ENCODE measurements at places on chromosomes 11 and 22.
A peak's percentile ranks its signal among the peaks of the same experiment; 100 is the strongest.

DNA sequence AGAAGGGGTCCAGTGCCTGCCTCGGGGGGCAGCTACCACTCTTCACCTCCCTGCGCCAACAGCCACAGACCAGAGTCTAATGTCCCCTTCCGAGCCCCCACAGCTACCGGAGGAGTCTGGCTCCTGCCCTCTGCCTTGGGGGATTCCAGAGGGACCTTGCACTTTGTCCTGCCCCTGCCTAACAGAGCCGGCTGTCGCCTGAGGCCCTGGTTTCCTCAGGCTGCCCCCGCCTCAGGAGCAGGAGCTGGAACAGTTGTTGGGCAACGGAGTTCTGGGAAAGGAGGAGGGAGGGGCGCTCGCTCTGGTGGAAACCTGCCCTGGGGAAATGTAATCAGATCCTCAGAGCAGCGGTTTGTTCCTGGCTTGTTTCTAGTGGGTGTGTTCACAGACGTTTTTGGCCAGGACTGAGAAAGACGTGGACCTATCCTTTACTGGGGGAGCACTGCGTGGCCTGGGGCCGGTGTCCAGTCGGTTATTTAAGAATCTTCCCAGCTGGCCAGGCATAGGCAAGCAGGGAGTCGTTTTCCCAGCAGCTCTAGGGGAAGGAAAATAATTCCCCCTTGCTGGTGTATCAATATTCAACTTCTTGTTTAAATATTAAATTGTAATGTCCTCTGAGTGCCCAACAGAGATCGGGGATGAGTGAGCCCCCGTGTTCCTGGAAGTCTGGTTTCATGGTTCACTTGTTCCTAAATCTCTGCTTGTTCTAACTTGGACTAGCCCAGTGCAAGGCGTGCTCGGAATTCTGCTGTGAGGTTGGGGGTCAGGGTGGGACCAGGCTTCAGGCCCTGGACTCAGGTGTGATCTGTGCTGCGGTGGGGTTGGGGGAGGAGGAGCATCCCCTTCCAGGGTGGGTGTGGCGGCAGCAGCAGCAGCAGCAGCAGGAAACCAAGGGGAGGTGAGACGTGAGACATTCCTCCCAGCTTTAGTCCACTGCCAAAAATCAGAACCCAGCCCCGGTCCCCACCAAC is 32.1 kb downstream of the A4GALT start:
- peak; percentile 90 for DNase-seq

DNA sequence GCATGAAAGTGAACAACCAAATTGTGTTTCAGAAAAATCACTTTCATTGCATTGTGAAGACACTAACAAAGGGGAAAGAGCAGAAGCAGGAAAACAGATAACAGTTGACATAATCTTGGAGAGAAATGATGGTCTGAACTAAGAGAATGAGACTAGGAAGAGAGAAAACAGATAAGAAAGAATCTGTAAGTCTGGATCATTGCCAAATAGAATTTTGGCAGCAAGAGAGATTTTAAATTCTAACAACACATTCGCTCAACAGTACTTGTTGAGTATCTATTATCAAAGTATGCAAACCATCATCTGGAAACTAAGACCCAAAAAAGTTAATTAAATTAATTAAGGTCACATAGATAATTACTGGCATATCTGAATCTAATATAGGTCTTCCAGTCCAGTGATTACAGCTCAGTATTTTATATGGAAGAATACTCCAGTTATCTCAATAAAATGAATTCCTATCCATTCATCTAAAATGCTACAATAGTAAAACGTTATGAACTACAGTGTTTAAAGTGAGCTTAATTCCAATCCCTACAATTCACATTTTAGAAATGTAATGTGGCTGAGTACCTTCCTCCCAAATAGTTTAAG is 166.7 kb upstream of the FAT3 start:
- no peak for DNase-seq

DNA sequence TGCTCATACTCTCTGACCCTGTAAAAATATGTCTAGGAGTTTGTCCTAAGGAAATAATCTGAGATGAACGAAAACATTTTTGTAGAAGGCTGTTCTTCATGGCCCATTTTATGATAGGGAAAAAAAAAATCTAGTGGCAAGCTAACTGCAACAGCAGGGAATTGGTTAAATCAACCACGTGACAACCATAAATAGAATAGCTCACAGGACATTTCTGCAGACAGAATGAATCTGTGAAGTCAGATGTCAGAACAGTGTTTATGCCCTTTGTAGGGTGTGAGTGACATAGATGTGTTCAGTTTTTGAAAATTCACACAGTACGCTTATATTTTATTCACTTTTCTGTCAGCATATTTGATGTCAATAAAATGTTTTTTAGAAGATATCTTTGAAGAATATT is 16.1 kb downstream of the ARHGAP1 start:
- DNase-seq: no peak

- DNase-seq: no peak
Measured at GRCh38 chr22:22759371-22759770, 115.0 kb downstream of the GGTLC2 start.

DNA sequence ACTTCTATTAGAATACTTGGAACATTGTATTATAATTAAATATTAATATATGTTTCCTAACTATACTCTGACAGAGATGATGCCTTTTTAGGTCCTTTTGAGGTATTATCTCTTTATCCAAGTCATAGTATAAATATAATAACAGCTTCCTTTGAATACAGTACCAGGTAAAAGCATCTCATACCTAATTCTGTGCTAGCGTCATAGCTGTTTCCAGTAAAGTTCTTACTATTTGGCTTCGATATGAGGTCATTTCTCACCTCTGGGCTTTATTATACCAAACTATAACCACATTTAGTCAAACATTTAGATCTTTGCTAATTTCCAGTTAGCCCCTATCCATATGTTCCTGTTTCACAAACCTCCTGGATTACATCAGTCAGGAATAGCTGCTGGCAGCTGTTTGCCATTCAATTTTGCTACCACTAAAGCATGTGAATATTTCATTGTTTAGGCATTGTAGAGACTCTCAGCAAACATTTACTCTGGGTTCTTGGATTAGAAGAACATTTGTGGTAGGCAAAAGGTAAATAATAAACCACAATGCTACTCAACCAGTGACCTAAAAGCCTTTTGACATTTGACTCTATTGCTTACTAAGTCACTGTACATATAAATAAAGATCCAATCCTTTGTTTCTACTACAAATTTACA is 255.1 kb downstream of the TTC28 start:
- no peak for DNase-seq

DNA sequence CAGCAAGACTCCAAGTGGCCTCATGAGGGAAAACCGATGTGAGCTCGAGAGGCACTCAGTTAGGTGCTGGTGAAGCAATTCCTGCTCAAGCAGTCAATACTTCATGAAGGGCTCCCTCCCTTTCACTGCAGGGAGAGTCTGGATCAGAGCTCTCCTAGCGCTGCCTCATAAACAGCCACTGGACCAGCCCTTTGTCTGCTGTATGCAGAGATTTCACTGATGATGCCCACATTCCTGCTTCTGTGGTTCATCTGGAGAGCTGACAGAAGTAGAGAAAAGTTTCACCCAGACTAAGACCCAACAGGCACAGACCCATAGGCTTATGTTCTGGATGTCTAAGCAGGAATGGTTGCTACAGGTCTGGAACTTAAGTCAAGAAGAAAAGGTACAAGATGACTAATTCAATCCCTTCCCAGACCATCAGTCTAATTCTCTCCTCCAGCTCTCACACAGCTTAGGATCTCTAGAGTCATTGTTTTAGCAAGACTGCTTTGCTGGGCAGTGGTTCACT is 4.0 kb downstream of the UCP2 start:
- peak; percentile 8 for DNase-seq

- no peak for DNase-seq
Measured at GRCh38 chr11:94739331-94739730, 28.8 kb upstream of the AMOTL1 start.

- peak; percentile 48 for DNase-seq
Measured at GRCh38 chr11:19664886-19665548, 47.6 kb upstream of the NAV2 start.

DNA sequence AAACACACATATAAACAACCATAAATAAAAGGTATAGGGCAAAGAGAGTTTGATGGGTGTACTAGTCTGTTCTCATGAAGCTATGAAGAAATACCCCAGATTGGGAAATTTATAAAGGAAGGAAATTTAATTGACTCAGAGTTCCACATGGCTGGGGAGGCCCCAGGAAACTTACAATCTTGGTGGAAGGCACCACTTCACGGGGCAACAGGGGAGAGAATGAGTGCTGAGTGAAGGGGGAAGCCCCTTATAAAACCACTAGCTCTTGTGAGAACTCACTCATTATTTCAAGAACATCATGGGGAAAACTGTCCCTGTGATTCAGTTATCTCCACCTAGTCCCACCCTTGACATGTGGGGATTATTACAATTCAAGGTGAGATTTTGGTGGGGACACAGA is 385.9 kb upstream of the ANO5 start:
- DNase-seq: no peak

DNA sequence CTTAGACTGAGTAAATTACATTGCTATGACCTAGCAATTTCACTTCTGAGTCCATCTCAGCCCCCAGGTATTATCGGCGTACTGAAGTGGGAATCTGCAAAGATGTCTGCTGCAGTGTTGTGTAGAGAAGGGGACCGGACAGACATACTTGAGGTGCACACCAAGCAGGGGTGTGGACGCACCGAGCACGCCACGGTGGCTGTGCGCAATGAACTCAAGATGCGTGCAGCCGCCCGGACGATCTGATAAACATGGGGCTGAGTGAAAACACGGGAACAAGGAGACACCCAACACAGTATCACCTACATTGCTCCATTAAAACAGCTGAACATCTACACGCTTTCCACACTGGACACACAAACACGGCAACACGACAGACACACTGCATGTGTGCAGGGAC is 454.3 kb downstream of the OPCML start:
- DNase-seq: no peak

GRCh38 chr22:27883656-27884350 is 35.3 kb downstream of the PITPNB start:
- peak; percentile 37 for DNase-seq

GRCh38 chr11:124798991-124799347 is 1.2 kb downstream of the MSANTD2 start:
- DNase-seq: peak; percentile 49

DNA sequence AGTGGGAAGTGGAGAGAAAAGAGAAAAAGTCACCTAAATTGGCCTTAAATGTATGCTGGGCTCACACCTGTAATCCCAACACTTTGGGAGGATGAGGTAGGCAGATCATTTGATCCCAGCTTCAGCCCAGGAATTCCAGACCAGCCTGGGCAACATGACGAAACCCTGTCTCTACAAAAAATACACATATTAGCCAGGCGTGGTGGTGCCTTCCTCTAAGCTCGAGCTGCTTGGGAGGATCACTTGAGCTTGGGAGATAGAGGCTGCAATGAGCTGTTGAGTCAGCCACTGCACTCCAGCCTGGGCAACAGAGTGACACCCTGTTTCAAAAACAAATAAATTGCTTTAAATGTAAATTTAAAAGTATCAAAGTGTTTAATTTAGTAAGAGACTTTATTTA is 3.9 kb downstream of the CBL start:
- DNase-seq: peak; percentile 26

- DNase-seq: no peak
Measured at GRCh38 chr11:105767931-105768330, 158.1 kb downstream of the GRIA4 start.

DNA sequence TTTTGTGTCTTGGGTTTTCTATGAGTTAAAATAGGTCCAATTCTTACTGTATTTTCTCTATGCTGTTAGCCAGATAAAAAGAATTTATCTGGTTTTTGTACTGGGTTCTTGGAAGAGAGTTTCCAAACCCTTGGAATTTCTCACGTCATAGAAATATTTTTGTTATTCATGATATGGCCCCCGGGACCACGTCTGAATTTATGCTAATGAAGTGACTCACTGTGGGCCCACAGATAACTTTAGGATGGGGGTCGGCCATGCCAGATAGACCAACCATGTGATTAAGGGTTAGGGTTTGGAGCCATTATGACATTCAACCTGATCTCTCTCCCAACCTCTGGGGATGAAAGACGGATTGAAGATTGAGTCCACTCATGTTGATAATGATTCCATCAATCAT is 35.6 kb upstream of the DDI1 start:
- no peak for DNase-seq

GRCh38 chr11:126840201-126840886 is 160.2 kb downstream of the KIRREL3 start:
- no peak for DNase-seq

DNA sequence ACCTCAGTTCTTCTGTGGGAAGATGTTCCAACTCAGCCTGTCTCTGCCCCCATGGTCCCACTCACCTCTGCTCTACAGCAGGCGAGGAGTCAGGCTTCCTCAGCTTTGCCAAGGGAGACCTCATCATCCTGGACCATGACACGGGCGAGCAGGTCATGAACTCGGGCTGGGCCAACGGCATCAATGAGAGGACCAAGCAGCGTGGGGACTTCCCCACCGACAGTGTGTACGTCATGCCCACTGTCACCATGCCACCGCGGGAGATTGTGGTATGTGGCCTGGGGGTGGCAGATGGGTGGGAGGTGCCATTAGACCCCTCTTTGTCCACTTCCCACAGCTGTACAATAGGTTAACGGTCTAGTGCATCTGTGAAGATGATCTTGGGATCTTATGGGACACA is 73.3 kb downstream of the MYO7A start:
- DNase-seq: no peak

GRCh38 chr11:5234381-5234834 is at the start of gene HBD:
Gene HBD, minus strand, starts transcription at chr11:5234483. Its CDS starts 50 bp downstream, at chr11:5234433.
- DNase-seq: no peak

GRCh38 chr11:19811380-19811779 is 98.7 kb downstream of the NAV2 start:
- DNase-seq: no peak

DNA sequence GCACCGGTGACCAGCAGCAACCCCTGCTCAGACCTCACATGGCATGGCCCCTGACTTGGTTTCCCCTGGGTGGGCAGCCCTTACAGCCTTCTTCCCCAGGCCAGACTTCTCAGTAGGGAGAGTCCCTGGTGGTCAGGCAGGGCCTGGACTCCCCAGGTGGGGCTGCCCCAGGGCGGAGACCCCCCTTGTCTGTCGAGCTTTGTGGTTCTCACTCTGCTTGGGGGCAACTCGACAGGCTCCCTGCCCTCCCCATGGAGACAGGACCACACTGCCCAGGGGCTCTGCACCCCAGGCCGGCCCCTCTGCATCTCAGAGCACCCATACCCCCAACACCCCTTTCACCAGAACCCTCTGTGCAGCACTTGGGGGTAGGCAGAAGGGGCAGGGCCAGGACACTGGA is 87.7 kb downstream of the MORC2 start:
- no peak for DNase-seq

- DNase-seq: peak; percentile 69
Measured at GRCh38 chr11:83819931-83820549, 533.9 kb upstream of the CCDC90B start.

- no peak for DNase-seq
Measured at GRCh38 chr11:44766112-44766971, 39.6 kb downstream of the TSPAN18 start.

- no peak for DNase-seq
Measured at GRCh38 chr22:29574762-29575450, 6.0 kb downstream of the NIPSNAP1 start.

GRCh38 chr11:47531666-47532065 is 21.3 kb downstream of the CELF1 start:
- DNase-seq: no peak

DNA sequence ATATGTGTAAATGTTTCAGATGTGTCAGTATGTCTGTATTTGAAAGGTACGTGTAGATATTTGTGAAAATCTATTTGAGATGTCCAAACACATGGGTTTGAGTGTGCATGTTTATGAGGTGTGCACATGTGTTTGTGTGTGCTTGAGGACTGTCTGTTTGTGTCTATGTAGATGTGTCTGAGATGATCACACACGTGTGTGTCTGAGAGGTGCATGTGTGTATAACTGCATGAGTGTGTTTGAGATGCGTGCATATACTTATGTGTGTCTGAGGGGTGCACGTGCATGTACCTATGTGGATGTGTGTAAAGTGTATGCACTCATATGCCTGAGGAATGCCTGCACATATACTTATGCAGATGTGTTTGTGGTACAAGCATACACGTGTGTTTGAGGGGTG is 584.4 kb downstream of the BUD13 start:
- no peak for DNase-seq
